Right cardiac atrium (tissue), 5 donors: ENCODE measurements at places on chromosomes 16 and 17.

DNA sequence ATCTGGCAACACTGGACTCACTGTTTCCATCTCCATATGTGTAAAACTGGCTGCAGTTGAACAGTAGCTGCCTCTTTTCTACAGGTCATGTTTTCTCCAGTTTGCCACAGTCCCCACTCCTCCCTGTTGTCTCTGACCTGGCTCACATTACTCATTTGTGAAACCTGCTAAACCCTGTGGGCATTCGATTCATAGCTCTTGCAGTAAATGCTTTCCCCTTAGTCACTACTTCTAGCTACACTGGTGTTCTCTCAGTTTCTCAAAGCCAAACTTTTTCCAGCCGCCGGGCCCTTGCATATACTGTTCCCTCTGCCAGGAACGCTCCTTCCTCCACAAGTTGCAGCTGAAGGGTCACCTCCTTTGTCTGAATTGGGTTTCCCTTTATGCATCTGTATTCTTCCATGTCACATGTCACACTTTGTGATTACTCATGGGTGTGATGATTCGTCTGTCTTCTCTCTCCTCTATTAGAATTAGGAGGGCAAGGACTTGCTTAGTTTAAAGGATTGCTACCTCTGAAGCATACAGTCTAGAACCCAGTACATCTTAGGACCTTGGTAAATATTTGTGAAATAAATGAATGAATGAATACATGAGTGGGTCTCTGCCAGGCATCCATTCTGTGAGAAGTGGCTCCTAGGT, 15.0 kb upstream of the MT4 start:
- no peak for DNase-seq

- peak; percentile 84 for DNase-seq
Measured at GRCh38 chr16:73068541-73069401, 20.8 kb upstream of the ZFHX3 start.

DNA sequence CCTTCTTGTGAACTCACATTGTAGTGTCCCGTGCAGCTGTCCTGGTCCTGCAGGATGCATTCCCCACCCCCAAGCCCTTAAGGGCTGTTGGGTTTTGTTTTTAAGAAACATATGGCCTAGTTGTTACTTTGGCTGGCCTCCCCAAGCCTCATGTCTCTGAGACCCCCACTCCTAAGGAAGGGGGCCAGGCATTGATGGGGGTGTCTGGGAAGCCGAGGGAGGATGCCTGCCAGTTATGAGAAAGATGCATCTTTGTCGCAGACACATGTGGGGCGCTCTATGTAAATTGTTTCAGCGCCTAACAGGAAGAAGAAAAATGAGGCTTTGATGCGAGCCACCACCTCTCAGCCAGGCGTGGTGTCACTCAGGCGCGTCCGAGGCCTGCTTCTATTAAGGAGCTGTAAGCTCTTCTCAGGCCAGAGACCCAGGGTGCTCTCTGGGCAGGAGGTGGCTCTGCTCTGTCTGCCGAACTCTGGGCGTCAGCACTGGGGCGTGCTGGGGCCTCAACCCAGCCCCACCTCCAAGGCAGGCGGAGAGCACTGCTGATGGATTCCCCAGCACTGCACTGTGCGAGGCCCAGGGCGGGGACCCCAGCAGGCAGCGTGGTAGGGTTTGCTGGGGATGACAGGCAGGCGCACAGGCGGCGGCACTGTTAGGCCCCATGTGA, 70.6 kb downstream of the SREBF1 start:
- DNase-seq, result no peak

DNA sequence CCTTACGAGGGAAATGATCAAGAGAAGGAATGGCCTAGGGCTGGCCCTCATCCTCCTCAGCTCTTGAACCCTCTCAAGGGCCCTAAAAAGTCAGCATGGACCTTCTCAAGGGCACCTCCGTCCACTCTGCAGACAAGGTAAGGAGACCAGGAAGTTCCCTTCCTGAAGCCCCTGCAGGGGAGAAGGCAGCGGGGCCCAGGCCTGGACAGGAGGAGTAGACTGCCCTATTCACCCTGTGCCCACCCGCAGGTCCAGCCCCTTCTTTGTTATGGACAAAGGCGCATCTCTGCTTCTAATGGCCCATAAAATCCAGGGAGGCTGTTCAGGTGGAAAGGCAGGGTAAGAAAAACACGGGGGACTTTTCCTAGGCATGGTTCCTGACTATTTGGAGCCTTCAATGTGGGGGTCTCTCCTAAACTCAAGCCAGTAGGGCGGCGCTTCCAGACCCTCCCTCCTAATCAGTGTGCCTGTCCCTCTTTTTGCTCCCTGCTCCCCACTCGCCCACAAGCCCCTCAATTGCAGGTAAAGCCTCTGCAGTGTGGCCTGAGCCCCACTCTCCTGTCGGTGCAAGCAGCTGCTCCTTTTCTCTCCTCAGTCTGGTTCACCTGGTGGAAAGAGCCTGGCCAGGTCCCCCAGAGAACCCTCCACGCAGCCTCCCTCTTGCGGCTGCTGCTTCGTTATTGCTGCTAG, 28.2 kb downstream of the AXIN2 start:
- no peak for DNase-seq

DNA sequence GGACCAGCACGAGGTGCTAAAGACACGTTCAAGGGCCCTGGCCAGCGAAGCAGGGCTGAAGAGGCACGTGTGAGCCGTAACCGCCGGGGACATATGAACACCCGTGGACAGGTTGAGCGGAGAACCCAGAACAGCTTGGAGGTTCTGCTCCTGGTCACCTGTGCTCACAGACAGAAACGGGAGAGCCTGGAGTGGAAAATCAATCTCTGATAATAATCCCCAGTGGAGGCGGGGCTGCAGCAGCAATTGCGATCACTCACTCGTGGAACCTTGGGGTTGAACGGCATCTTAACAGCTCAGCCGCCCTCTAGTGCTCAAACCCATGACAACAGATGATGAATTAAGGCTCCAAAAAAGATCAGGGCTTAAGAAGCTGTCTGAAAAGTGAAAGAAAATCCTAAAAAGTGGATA, 25.6 kb downstream of the WIPI1 start:
- DNase-seq, result no peak
